ENCODE measurements at places on chromosomes 1 and 21.
A peak's percentile ranks its signal among the peaks of the same experiment; 100 is the strongest.

- no peak for DNase-seq
Observed at GRCh38 chr1:68149110-68149798, 83.1 kb downstream of the WLS start.

- no peak for DNase-seq
Observed at GRCh38 chr1:51799372-51799771, 79.2 kb downstream of the NRDC start.

- DNase-seq, result no peak
Observed at GRCh38 chr1:29259802-29260441, 23.6 kb downstream of the PTPRU start.

GRCh38 chr21:32249511-32250280 lies 29.2 kb downstream of the MIS18A start:
- no peak for DNase-seq

DNA sequence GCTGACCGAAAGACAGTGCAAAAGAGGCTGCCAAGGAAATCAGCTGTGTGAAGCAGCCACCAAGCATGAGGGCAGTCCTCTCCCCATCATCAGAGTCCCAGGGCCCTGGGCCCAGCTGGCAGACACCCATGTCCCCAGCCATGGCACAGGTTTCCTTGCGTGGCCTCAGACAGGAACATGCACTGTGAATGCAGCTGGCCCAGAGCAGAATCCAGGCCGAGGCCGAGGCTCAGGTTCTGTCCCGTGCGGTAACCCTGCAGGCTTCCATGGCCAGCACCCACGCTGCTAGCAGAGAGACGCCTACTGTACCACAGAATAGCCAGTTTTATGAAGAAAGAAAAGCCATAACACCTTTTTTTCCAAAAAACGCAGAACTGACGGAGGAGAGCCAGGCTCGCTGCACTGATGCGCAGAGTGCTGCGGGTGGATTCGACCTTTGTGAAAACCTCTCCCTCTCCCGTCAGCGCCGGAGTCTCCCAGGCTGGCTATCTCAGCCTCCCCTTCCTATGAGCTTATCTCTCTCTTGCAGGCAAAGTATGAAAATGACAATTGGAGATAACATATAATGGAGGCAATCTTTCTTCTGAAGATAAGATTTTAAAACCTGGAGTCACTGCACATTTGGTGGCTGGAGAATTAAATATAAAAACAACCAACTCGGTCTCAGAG lies 106.6 kb downstream of the NPHP4 start:
- no peak for DNase-seq

DNA sequence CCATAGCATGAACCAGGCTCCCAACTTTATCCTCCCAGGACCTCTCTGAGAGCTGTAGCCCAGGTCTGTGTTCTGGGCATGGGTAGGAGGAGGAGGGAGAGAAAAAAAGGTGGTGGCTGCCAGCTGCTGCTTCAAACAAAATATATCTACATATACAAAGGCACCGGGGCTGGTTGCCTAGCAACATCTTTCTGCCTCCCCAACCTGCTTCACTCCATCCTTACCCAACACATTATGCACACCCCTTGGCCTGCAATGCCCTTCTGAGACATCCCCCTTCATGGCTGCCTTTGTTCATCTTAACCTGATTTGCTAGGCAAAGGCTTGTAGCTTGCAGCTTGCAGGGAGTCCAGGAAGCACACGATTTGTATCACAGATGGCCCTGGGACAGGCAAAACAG lies 27.2 kb upstream of the ATP1A1 start:
- peak; percentile 84 for DNase-seq

DNA sequence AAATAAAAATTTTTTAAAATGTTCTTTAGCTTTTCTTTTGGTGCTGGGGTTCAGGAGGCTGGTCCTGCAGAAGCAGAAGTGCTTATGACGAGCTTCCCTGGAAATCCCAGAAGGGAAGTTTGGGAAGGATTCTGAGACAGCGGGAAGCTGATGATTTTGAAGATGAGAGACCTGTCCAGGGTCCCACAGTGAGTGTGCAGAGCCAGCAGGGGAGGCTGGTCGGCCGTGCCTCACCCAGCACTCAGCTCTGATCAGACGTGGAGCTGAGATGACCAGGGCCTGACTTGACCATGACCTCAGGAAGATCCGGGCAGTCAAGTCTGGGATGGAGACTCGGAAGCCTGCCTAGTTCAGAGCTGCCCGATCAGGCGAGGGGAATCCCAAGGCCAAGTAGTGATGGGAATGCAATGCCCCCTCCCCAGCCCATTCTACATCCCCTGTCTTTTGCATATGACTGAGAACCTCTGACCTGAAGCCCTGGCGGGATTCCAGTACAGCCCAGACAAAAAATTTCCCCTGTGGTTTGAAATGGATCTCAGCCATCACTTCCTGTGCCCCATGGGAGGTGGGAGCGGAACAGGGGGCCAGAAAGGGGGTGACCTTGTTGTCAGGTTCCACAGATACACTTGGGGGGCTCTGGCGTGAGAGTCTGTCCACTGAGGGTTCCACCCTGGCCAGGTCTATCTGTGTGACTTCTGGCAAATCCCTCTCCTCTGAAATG lies 96.8 kb upstream of the RUNX3 start:
- DNase-seq, result no peak

DNA sequence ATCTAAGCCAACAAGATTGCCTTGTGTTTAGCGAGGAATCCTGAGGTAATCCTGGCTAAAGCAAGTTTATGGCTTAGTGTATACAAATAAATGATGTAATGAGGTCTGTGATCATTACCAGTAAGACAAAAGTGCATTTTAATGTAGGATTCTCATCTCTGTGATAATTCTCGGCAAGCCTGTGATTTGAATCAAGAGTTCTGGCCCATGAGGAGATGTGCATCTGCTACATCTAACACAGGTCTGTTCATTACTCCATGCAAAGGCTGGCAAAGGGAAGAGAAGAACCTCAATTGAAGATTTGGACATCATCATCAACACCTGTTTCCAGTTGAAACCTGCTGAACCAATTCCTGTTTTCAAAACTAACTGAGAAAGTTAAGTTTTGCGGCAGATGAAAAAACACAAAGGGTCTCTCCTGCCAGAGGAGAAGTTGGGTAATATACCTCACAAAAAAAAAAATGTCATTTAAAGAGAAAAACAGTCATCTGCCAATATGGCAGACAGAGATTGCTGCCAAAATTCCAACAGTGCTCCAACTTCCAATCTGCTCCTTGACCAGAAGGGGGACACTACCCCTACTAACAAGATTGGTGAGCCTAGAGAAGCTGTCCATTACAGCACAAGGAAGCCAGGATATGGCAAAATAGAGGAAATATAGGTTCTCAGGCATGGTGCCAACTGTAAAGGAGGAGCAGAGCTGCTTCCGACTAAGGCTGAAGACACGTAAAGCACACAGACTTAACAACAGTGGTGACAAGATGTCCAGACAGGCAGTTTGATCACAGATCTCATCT lies 453.7 kb downstream of the TTLL7 start:
- DNase-seq, result no peak

- no peak for DNase-seq
Observed at GRCh38 chr1:118257946-118258345, 72.9 kb upstream of the SPAG17 start.

DNA sequence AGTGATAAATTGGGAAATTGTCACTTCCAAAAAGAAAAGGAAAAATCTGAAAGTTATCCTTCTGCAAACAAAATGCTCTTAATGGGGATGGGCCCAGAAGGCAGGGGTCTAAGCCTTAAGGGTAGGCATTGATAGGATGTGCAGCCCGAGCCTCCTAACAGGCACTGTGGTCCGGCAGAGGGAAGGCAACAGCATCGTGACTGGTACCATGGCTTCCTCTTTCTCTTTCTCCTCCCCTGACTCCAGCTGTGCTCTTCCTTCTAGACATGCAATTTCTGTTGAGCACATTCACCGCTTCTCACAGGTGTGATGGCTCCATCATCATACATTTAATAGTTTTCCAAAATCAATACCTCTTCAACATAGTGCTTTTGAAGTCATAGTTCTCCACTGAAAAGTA lies 91.5 kb downstream of the SELENOF start:
- no peak for DNase-seq

DNA sequence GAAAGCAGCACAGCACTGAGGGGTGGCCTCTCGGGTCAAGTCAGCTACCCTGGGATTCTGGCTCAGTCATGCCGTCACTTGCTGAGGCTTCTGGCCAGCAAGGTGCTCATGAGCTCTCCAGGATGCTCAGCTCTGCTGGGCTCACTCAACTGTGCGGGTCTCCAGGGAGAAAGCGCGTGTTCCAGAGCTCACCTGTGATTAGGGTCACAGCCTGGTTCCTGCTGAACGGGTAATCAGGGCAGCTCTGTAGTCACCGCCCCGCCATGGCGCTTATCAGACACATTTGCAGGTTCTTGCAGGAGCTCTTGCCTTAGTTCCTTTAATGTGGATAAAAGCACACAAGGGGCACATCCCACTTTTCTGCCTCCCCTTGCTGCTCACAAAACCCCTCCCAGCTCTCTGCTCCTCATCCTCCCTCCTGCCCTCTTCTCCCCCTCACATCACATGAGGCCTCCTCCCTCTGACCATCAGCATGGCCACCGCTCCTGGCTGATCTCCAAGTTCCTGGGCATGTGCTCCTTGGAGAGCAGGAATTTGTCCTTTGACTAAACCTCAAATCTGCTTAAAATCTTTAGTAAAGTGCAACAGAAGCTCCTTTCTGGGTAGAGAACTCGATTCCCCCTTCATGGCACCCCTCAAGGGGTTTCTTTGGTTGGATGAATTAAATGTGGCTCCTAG lies 2.0 kb downstream of the PCP4 start:
- no peak for DNase-seq

DNA sequence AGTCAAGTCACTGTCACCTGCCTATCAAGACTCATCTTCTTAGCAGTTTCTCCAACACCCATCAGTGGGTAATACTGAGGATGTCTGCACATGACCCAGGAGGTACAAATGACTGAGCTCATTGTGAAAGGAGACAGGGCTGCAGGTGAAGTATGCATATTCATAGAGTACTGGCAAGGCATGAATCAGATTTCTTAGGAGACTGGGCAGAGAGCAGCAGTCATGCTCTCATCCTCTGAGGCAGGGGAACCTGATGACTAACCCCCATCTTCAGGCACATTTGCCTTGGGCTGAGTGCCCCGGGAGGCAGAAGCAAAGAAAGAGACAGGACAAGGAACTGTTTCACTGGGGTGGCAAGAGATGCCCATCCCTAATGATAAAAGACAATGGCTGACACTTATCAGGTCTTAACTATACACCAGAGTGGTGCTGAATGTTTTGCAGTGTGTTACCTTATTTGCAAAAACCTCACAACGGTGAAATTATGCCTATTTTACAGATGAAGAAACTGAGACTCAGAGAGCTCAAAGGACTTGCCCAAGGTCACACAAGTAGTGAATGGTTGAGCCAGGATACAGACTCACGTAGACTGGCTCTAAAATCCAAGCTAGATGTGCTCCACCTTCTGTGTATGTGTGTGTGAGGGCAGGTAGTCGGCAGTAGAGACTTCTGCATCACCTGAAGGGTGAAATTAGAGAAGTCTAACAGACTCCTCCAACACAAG lies 9.2 kb upstream of the GRHL3 start:
- no peak for DNase-seq

- no peak for DNase-seq
Observed at GRCh38 chr1:225981714-225982113, 17.4 kb downstream of the SDE2 start.

GRCh38 chr1:58013237-58013636 lies 533.3 kb downstream of the OMA1 start:
- DNase-seq, result no peak

- DNase-seq, result no peak
Observed at GRCh38 chr1:214326406-214326805, 45.4 kb downstream of the SMYD2 start.

- DNase-seq, result no peak
Observed at GRCh38 chr1:109792056-109792831, 28.5 kb upstream of the EPS8L3 start.

DNA sequence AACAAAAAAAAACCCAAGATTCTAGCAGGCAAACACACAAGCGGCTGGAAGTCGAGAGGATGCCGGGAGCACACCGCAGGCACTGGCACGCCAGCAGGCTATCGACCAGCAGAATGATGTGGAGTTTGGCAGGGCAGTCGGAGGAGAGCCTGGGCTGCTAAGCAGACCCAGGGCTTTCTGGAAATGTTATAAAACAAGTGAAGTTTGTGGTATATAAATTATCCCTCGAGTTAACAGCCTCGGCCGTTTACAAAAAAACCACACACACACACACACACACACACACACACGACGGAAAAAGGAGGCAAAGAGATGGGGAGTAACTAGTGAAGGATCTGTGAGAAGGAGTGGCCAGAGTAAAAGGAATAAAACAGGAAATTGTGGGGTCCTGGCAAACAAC lies 87.2 kb upstream of the IVNS1ABP start:
- DNase-seq, result no peak

GRCh38 chr1:166353213-166353612 lies 186.4 kb upstream of the FAM78B start:
- DNase-seq, result no peak

DNA sequence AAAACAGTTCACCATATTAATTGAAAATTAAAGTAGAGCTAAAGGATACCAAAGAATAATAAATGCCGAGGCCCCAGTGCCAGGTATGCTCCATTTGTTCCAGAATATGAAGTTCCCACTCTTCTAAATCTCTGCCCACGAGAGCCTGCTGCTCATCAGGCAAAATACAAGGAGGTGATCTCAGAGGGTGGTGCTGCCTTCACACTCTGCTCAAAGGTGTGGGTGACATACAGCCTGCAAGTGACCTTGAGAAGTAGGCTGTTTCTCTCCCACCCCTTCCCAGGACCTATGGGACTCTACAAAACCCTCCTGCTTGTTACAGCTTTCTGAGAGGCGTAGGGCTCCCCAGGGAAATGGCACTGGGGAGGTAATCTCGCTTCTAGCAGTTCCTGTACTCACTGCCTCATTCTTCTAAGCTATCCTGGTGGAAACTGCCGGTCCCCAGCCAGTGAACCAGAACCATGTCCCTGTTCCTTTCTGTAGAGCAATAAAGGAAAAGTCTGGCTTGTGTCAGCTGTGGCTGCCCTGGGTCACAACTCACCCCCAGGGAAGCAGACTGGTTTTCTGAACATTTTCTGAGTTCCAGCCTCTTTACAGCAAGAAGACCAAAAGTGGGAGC lies 26.9 kb upstream of the DPT start:
- DNase-seq, result no peak

DNA sequence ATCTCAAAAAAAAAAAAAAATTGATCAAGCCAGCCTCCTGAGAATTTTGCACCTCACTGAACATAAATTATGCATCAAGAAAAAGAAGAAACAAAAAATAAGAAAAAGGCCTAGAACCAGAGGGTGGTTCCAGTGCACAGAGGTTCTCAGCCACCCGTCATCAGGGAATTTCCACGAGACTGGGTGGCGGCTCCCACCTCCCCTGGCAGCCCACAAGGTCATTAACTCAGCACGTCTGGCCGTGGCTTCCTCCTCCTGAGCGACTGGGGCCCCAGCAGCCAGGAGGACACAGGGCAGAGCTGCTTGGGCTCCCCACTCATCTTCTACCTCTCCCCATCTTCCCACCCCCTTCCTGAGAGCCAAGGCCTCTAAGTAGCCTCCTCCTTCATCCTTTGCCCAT lies 15.7 kb upstream of the TMEM51 start:
- DNase-seq, result no peak

DNA sequence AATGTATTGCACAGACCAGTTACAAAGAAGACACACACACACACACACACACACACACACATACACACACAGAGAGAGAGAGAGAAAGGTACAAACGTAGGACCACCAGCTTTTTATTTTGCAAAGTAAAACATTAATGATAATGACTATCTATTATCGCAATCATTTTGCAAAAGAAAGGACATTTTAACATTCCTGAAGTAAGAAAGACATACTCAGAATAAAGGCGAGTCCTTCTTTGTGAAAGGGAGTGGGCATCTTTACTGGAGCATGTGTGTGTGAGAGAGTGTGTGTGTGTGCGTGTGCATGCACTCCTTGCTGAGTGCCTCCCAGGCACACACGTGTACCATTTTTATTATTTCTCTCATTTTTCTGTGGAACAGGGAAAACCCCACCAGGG lies 28.4 kb downstream of the PPFIA4 start:
- DNase-seq, result no peak

Measured in CD4-positive, alpha-beta T cell treated with Interleukin-15 for 4 hours (primary cell).